ENCODE measurements at places on chromosomes 16 and 17. TPM values are rescaled to one million over a fixed set of nuclear protein-coding genes. Genes with fewer than 3 reads are reported as not detected.

Gene CES5A
- not detected for total RNA-seq

DNA sequence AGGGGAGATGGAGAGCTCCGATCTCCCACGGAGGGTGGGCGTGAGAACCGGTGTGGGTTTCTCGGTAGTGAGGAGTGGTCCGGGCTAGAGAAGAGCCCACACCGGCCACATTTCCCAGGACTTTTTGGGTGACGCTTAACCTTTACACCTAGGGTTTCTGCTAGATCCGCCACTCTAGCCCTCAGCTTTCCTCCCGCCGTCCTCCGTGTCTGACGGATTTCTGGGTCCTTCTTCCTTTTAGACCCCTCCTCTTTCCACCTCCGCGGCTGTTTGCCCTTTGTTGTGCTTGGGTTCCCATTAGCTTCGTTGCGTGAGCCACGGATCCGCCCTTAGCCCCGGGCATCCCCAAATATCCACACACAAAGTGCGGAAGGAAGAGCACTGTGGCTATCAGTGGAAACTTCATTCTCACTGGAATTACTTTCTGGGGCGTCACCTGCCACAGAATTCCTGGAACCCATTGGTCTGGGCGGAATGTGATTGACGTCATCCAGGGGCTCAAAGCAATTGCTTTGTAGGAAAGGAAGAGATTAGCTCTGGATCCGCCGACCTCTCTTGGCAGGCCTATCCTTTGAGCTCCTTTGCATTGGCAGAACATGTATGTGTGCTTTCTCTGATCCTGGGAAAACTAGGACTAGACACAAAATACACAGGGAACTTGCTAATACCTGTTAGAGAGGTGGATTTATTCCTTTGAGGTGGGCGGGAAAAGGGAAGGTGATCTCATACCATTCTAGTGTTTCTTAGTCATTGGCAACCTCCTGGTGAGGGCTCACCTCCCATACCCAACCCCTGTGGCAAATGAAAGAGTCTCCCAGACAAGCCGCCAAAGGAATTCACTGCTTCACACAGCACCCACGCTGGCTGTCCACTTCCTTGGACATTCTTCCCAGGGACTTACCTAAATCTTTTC, 654 bp downstream of the TNFAIP1 start:
- H3K36me3 ChIP-seq = no peaks in the 10 kb centered on the region
- DNase-seq = peak; percentile 78
- H3K27me3 ChIP-seq = no peaks in the 10 kb centered on the region
- peak overlapping the region; percentile 97 for H3K4me3 ChIP-seq

- peak overlapping the region; percentile 84 for H3K27ac ChIP-seq
- H3K4me3 ChIP-seq = peak overlapping the region; percentile 42
- peaks cover 11% of the 10 kb centered on the region for H3K36me3 ChIP-seq
- peaks cover 33% of the 10 kb centered on the region for H3K4me1 ChIP-seq
- DNase-seq = peak; percentile 84
- peaks cover 70% of the 10 kb centered on the region for H3K27me3 ChIP-seq
These were observed 818 bp upstream of the CBX8 start for GRCh38 chr17:79797492-79798298.

Gene TIMP2
- 196 TPM for total RNA-seq

- peaks cover 32% of the 10 kb centered on the region for H3K4me1 ChIP-seq
- no peak for DNase-seq
- no peak overlapping the region for H3K27ac ChIP-seq
- H3K27me3 ChIP-seq = no peaks in the 10 kb centered on the region
- no peak overlapping the region for H3K4me3 ChIP-seq
These were observed 7.6 kb downstream of the SLC46A1 start for GRCh38 chr17:28398280-28398981.

Gene SLC12A3
- total RNA-seq = not detected

Gene PYY
- not detected for total RNA-seq

Gene ZNF689
- total RNA-seq = 5.4 TPM

Gene SPHK1
- total RNA-seq = 6.3 TPM

DNA sequence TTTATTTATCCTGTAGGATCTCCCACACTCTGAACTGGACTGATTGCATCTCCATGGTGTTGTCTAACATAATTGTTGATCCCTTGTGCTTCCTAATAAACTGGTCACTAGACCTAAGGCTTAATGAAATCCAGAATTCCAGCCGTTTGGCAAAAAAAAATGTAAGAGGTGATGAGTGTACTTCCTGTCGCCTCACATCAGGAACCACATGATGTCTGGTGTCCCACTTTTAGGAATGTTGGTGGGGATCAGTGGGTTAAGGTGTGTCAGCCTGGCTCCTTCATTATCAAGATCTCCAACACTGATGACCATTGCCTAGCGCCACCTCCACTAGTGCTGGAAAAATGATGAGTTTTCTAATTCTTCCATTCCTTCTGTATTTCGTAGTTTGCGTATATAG, 18.6 kb upstream of the LONP2 start:
- no peak overlapping the region for H3K27ac ChIP-seq
- no peaks in the 10 kb centered on the region for H3K36me3 ChIP-seq
- H3K4me3 ChIP-seq = no peak overlapping the region
- DNase-seq = no peak

DNA sequence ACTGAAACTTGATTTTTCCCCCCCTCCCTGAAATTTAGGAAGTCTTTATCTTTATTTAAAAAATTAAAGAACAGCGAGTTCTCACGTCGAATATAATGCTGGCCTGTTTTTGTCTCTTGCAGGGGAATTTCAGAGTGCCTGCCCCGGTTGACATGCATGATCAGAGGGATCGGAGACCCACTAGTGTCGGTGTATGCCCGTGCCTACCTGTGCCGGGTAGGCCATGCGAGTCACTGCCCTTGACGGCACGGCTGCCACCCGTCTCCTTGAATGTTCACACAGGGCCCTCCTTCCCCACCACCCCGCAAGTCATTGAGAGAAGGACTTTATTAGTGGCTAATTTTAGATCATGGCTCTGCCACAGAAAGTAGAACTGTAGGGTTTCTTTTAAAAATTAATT, 54.7 kb downstream of the VPS35L start:
- peaks cover 90% of the 10 kb centered on the region for H3K36me3 ChIP-seq
- no peak overlapping the region for H3K4me3 ChIP-seq
- no peaks in the 10 kb centered on the region for H3K27me3 ChIP-seq

DNA sequence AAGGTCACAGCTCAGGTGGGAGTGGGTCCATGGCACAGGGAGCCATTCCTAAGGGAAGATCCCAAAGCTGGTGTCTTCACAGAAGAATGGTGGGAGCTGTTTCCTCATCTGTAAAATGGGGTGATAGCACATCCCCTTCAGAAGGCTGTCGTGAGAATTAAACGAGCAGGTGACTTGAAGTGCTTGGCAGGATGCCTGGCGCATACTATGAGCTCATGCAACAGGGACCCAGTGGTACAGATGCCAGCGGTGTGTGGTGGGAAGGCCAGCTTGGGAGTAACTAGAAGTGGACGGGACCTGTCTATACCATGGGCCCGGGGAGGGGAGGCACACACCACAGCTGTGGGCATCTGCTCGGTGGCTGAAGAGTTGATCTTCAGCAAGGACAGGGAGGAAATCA, 189.3 kb upstream of the TNRC6C start:
- H3K4me3 ChIP-seq = no peak overlapping the region
- H3K27ac ChIP-seq = no peak overlapping the region
- no peaks in the 10 kb centered on the region for H3K4me1 ChIP-seq

Gene CCDC154
- 2.7 TPM for total RNA-seq

Gene SOCS3
- 60.7 TPM for total RNA-seq

Data from left lung (tissue), 14 donors.